ENCODE measurements at places on chromosomes 6 and 20. TPM values are rescaled to one million over a fixed set of nuclear protein-coding genes. Genes with fewer than 3 reads are reported as not detected.

- DNase-seq = no peak
These were observed 15.0 kb downstream of the TRAPPC3L start for GRCh38 chr6:116530436-116530835.

DNA sequence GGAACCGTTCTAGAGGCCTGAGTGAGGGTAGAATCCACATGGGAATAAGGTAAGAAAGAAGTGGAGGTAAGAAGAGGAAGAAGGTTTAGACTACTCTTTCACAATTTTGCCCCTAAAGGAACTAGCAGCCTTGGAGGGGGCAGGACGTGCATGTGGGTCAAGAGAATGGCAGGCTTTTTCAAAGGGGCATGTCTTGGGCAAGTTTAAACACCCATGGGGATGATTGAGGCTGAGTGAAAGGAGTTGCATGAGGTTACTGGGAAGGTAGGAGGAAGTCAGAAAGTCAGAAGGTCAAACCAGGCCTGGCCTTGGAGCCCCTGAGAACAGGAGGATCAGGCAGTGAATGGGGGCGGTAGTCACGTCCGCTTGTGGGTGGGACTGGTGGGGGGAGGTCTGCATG lies 10.2 kb downstream of the ADA start:
- DNase-seq = no peak

The KIAA1755 gene
- total RNA-seq = not detected

DNA sequence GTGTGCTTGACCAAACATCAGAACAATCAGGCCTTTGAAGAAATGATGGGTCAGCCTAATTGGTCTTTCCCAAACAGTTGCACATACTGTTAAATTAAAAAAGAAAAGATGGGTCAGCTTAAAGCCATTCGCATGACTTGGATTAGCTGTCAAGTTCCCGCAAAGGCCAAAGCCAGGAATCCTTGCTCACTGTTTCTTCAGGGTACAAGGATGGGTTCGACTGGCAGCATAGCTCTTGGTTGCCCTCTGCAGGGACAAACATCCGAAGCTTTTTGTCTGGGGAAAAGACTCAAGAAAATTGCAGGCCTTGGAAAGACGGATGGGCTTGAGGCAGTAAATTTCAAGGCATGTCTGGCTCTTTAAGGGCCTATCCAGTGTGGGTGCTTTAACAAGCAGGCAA lies 168.0 kb downstream of the HDGFL1 start:
- DNase-seq = no peak

GRCh38 chr6:8982668-8983067 lies 547.3 kb upstream of the SLC35B3 start:
- no peak for DNase-seq

DNA sequence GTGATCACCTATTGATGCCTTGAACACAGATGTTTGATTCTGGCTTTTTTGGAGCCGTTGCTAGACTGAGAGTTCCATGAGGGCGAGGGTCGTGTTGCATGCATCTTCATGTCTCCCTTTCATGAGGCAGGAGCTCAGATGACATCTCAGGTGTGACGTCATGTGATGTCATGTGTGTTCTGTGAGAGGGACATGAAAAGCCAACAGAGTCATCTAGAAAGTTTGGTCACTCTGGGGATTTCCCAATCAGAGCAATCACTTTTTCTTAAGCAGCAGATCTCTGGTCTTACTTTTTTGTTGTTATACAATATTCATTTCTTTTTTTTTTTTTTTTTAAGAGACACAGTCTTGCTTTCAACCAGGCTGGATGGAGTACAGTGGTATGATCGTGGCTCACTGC lies 411.8 kb downstream of the PREX1 start:
- no peak for DNase-seq

DNA sequence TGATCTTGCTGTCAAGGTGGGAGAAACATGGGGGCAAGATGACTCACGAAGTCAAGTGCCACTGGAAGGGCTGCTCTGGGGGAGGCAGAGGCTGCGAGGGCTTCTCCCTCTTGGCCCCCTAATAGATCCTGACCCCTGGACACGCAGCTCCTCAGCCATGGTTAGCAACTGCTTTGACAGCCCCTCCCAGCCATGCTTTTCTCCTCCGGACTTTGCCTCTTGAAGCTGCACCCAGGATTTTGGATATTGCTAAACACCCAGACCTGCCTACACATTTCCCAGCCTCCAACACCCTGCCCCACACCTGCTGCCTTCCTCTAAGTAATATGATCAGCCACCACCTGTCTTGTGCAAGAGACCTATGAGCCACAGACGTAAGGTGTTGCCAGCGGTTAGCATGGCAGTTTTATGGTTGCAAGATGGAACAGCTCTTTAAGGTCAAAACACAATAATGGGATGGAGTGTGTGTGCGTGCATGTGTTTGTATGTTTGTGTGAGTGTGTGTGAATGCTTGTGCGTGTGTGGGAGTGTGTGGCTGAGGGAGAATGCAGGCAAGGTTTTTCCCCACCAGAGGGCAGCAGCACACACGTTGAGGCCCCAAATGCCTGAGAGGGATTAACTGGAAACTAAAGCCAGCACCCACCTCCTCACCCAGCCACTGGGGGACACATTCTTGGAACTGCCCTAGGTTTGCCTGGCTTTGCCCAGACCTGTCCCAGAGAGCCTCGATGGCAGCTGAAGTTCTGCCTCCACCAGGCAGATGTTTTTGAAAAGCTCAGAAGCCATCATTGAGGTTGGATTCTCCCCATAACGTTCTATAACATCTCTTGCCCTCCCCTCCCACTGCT lies 2.5 kb downstream of the IP6K3 start:
- peak; percentile 75 for DNase-seq

The EMILIN3 gene
- total RNA-seq = not detected

DNA sequence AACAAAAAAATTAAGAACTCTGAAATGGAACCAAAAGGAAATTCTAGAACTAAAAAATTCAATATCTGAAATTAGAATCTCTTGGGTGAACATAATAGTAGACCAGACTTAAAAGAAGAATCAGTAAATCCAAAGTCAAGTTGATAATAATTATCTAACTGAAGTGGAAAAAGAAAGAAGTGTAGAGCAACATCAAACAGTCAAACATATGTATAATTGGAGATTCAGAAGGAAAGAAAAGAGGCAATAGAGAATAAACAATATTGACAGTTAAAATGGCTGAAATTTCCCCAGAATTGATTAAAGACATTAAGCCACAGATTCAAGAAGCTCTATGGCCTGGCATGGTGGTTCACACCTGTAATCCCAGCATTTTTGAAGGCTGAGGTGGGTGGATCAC lies 383.6 kb downstream of the PREX1 start:
- no peak for DNase-seq

DNA sequence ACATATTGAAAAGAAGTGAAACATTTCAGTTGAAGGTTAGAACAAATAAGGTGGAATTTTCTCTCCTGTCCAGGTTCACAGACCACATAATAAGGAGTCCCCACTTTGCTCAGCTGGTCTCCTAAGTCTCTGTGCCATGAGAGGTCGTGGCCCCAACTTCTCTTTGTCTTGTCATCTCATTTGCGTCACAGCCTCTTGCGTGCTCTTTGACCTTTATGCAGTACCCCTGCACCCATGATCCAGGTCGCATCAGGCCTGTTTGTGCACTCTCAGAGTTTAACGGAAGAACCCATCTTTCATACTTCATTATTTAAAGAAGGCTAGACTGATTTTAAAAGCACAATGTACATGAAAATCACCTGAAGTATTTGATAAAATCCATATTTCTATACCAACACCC lies 110.4 kb upstream of the BMP2 start:
- DNase-seq = no peak

The LST1 gene
- 105 TPM for total RNA-seq

GRCh38 chr20:53555081-53555480 lies 38.6 kb downstream of the ZNF217 start:
- no peak for DNase-seq

GRCh38 chr6:33590531-33591198 lies 10.6 kb upstream of the BAK1 start:
- DNase-seq = no peak

DNA sequence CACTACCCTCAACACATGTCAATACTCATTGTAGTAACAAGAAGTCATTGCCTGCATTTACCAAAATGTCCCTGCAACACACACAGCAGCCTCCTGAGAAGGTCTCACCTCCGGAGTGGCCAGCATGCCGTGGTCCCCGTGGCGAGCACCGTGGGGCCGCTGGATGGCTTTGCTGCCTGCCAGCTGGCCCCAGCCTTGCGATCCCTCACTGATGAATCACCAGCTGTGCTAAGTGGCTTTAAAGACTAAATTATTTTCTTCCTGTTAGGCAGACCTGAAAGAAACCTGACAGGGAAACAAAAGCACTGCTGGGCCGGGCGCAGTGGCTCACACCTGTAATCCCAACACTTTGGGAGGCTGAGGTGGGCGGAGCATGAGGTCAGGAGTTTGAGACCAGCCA lies 306.7 kb downstream of the CDH4 start:
- DNase-seq = no peak

The TMEM244 gene
- total RNA-seq = 1.0 TPM

GRCh38 chr6:46927066-46927465 lies 5.3 kb upstream of the ADGRF5 start:
- no peak for DNase-seq

DNA sequence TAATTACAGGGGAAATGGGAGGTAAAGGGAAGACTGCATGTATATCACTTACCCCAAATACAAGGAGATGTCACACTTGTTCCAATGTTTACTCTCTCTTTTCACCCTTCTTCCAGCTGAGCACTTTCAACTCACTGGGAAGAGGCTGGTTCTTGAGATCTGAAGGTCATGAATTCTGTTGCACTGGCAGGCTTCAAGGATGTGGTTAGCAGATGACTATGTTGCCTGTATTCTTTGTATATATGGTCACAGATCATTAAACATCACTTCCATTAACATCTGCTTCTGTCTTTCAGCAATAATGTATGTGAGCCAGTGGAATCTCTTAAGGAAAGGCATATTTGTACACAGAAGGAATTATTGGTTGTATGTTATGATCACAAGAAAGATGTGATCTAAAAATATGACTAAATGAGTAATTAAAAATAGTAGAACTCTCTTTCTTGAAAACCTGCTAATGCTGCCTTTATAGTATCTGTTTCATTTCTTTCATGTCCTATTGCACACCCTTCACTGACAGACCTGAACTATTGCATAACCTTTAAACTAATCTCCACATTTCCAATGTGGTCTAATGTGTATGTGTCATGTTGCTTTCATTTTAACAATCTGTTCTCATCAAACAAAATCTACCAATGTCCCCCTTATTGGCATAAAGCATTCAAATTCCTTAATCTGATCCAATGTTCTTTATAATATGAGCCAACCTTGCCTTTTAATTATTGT lies 131.4 kb upstream of the EPHA7 start:
- no peak for DNase-seq

The CLIC5 gene
- total RNA-seq = 6.4 TPM

The TGM6 gene
- total RNA-seq = not detected
